ENCODE measurements at places on chromosomes 7 and 10. TPM values are rescaled to one million over a fixed set of nuclear protein-coding genes. Genes with fewer than 3 reads are reported as not detected.

Gene BTBD16
- 0.51 TPM for total RNA-seq

Gene ZNF425
- 0.87 TPM for total RNA-seq

Gene POMZP3
- 4.2 TPM for total RNA-seq

- DNase-seq, result no peak
Observed at GRCh38 chr7:20577441-20578071, 37.9 kb upstream of the ABCB5 start.

DNA sequence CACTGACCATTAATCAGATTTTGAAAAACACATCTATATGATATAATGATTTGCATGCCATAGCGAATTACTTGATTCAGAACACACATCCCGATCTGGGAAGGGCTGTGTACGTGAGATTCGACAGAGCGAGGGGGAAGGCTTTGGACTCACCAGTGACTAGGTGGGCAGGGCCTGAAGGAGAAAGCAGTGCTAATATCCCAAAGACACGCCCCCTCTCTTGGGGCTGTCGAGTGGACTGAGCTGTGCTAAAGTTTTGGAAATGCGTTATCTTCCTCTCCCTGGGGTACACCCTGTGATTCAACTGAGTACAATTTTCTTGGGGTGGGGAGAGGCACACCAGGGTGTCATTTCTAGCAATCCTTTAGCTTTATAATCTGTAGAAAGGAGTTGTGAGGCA lies 1.8 kb downstream of the LRRC17 start:
- no peak for DNase-seq

DNA sequence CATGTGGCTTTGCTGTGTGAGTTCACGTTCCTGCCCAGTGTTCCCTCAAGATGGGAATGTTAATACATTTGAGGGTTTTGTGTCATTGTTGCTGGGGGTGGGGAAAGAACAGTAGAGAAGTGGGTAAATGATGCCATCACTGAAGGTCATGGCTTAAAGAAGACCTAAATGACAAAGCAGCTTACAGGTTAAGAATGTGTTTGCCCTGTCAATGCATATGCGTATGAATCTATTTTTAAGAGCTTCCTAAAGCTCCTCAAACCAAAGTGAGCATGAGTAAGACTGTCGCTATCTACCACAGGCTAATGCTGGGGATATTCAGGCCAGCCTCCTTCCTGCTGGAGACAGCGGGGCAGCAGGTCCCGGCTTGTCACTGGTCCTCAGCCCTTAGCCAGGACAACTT lies 162.9 kb downstream of the CREB5 start:
- no peak for DNase-seq

GRCh38 chr10:102580230-102580629 lies 64.0 kb upstream of the TRIM8 start:
- no peak for DNase-seq

GRCh38 chr10:4057021-4057420 lies 272.0 kb upstream of the KLF6 start:
- no peak for DNase-seq

DNA sequence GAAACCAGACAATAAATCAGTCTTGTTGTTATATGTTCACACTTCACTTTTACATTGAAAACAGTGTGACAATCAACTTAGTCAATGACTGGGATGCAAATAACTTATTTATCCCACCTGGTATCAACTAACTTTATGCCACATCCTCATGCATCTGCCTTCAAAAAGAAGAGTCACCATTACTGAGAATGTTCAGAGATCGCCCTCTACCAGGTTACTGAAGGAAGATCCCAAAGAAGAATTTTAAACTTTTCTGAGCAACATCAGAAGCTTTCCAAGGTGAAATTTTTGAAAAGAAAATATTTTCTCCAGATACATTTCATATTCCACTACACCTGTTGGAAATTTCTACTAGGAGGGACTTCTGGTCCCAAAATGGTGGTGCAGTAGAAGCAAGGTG lies 359.5 kb downstream of the PTPRN2 start:
- DNase-seq, result no peak

GRCh38 chr7:33748793-33749192 lies 156.5 kb upstream of the BMPER start:
- DNase-seq, result no peak
